NCI-H1092 treated with DMSO at 0.1 percent for 48 hours (cell line): ENCODE measurements at places on chromosomes 6 and 20.

GRCh38 chr6:157921685-157922367 lies 59.8 kb upstream of the SYNJ2 start:
- DNase-seq = no peak

GRCh38 chr20:6882561-6883291 lies 115.2 kb downstream of the BMP2 start:
- no peak for DNase-seq

GRCh38 chr6:161407115-161407514 lies 133.3 kb upstream of the AGPAT4 start:
- no peak for DNase-seq

DNA sequence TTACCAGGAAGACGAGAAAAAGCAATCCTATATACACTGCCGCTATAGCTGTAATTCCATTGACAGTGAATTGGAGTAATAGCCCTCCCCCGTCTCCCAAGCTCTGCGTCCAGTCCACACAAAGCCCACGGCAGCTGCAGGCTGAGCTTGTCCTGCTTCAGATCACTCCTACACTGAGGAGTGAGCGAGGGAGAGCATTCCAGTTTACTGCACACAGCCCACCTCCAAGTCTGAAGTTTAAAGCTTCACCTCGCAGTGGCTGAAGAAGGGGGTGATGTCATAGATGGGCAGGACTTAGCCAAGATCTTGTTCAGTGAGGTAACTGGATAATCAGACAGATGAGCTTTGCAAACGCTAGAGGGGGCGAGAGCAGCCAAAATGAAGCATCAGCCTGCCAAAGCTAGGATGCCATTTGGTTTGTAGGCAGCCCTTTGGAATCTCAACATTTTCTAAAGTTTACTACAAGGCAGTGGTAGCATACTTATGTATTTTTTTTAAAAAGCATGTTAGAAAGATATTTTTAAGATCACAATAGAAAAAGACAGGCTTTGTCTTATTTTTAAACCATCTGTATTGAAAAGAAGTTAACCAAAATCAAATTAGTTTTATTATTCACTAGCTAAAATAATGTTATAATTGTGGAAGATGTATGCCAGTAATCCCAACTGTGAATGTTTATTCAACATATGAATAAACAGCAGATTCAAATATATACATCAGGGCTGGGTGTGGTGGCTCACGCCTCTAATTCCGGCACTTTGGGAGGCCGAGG lies at the start of gene FLRT3:
Gene FLRT3, minus strand, starts transcription at position 213 of the 772 bp plus-strand sequence. CDS start 10,106 bp downstream, outside the sequence.
- peak; percentile 94 for DNase-seq

DNA sequence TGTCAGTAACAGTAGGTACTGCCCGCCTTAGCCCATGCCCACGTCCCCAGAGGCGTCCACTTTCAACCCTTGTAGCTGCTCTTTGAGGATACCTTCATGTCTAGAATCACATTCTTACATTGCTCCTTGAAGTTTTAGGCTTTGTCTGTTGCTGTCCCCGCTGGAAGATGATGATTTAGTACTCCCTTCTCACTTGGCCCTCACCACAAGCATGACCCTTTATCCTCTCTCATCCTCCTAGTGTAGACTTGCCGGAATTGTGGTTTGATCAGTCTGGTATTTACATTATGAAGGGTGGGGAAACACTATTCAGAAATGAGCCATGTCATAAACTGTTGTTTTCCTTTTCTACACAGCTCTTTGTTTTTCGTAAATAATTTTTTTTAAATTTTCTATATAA lies 87.4 kb downstream of the ARID1B start:
- no peak for DNase-seq

DNA sequence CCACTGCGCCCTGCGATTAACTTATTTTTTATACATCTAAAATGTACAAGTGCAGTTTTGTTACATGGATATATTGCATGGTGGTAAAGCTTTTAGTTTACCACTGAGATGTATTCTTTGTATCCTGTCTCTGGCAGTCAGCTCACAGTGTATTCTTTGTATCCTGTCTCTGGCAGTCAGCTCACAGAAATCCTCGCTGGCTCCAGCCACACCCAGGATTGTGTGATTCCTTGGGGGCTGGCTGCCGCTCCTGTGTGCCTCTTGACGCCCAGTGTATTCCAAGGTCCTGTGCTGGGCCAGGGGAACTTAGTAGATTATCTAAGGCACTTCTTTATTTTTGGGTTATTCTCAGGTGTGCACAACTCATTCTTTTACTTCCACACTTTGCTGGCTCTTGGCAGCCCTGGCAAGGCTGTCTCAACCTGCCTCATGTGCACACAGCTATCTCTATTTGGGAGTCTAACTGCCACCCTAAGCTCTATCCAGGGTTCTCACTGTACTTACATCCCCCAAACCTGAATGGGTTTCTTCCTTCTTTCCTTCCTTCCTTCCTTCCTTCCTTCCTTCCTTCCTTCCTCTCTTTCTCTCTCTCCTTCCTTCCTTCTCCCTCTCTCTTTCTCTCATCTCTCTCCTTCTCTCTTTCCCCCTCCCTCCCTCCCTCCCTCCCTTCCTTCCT lies 12.4 kb upstream of the RNF24 start:
- no peak for DNase-seq

DNA sequence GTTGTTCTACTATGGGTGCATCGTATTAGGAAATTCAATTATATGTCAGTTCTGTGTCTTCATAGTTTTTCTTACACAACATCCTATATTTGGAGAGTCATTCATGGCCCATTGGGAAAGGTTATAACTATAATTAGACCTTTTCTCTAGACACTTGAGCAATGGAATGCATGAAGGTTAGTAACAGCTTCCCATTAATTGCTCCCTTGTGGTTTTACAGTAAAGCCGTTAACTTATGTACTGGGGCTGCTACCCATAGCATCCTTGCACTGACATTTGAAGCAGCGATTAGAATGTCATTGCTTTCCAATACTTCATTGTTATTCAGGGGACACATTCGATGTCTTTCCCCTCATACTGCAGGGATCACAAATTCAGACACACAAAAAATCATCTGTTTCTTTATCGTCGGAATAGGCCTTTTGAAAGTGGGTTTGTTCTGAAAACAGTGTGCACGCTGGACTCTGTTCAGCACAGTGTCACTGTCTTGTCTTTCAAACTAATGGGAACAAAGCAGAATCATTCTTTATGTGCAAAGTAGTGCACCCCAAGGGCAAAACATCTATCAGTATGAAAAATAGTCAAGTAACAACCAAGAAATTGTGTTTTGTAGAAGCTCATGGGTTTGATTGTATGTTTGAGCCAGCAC lies 634.3 kb upstream of the MAP3K7 start:
- no peak for DNase-seq

DNA sequence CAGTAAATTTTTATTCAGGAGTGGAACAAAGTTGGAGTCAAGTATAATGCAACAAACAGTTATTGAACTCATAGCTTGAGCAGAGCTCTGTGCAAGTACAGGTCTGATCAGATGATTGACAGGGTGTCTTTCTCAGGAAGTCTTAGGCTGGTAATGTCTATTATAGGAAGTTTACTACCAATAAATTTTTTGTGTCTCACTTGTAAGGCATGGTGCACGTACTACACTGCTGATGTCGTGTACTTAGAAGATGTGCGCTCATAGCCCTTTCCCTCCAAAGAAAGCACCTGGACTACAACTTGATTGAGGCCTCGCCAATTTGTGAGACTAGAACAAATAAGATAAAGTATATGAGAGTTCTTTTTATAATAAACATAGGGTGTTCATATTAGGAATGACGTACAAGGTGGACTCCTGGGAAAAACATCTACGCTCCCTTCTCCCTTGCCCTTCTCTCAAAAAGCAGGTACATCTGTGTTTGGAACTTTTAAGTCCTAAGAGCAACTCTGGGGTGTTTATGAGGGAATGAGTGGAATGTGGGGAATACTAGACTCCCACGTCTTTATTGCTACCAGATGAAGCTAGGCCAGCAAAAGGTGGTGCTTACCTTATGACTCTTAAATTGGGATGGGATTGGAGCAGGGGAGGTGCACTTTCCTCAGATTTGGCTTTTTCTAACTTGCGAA lies 1.5 kb downstream of the NDUFAF5 start:
- no peak for DNase-seq

DNA sequence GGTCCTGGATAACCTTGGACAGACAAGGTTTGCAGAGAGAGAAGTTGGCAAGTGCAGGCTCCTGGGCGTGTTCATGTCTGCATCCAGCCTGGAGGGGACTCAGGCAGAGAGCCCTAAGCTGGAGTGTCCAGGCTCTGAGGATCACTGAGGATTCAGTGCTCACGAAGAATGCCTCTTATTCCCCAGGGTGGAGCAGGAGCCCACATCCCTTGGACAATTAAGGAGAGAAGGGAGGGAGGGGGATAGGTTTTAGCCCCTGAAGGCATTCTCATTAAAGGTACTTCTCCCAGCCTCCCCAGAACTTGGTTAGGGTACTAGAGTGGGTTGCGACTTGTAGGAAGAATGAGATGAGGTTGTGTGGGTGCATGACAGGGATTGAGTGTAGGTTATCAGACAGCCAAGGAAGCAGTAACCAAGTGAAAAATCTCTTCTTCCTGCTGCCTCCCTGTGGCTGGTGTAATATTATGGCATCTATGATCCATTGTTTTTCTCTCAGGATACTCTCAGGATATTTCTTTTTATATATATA lies 680 bp downstream of the HLA-DPB1 start:
- DNase-seq = no peak

- DNase-seq = no peak
Measured at GRCh38 chr20:54848984-54849538, 373.7 kb downstream of the DOK5 start.

DNA sequence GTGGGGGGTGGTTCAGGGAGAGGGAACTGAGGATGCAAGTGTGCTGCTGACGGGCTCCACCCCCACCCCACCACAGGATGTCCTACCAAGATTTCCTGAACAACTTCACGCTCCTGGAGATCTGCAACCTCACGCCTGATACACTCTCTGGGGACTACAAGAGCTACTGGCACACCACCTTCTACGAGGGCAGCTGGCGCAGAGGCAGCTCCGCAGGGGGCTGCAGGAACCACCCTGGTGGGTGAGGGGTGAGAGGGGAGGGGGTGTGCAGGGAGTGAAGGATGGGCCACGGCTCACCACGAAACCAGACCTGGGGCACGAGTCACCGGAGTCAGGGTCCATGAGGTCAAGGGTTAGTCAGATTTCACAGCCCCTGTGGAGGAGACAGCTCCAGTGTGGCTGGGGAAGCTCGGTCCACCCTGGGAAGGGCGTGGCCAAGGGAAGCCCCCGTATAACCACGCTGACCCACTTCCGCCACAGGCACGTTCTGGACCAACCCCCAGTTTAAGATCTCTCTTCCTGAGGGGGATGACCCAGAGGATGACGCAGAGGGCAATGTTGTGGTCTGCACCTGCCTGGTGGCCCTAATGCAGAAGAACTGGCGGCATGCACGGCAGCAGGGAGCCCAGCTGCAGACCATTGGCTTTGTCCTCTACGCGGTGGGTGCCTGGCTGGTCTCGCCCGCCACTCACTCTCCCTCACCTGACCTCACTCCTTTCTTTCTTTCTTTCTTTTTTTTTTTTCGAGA lies 18.3 kb downstream of the CAPN11 start:
- no peak for DNase-seq

DNA sequence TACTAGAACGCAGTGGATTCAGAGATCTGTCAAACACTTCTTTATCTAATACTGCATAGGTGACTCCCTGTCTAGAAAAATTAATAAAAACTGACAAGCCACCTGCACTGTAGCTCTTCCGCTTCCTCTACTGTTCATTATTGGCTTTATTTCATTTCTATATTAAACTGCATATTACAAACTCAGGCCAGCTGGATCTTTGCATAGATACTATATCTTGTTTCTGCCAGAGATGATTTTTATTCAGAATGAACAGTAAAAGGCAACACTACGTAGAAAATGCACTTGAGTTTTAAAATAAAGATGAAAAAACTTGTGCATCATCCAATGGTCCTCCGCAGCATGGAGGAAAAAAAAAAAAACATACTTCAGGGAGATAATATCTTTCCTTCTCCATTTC lies 508.3 kb downstream of the PRKN start:
- DNase-seq = no peak

DNA sequence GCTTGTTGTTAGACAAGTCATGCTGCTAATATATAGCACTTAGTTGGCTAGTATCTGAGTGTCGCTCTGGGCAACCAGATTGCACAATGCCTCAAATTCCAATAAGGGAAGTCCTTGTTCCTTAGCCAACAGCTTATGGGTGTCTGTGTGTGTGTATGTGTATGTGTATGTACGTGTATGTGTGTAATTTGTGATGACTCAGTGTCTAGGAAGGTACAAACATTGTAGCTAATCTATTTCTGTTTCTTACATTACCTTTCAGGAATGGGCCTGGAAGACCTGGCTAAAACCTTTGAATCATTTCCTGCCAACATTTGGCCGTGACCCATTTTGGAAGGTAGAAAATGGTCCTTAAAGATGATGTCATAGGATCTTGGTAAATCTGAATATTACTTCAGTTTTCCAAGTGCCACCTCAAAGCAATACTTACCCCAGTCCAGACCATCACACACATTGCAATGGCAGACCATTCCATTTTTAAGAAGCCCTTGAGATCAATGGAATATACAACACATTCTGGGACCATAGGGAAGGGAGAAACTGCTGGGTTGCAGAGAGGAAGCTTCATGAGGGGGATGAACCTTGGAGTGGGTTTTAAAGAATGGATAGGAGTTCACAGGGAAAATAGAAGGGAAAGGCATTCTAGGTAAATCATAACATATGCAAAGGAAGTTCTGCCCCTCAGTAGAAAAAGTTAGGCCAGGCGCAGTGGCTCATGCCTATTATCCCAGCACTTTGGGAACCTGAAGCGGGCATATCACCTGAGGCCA lies 25.1 kb downstream of the NEDD9 start:
- DNase-seq = no peak

- DNase-seq = no peak
Measured at GRCh38 chr6:129312880-129313279, 397.1 kb downstream of the ARHGAP18 start.

DNA sequence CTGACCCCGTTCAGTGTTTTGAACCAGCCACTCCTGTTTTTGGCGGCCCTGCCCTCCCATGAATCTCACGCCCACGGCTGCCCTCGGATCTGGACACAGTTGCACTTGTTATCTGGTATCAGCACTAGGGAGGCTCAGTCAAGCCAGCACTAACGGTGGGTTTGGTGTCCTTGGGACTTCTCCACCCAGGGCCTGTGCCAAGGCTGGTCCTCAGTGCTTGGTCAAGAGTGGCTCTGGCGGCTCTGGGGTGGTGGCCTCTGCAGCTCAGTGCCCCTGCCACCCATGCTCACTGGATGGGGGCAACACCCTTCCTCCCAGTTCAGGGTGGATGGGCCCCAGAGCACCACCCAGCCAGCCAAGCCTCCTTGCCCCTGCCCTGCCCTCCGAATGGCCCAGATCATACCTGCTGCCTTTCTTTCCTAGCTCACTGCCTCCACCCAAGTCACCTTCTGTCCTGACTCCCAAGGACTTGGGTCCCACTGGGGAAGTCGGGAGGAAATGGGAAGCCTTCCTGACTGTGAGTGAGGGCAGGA lies 54.7 kb downstream of the SSR1 start:
- DNase-seq = no peak

- DNase-seq = no peak
Measured at GRCh38 chr6:18076231-18076630, 46.2 kb downstream of the NHLRC1 start.
